ENCODE measurements at places on chromosomes 1 and 21.

- DNase-seq = no peak
Observed at GRCh38 chr1:204904228-204904810, 33.7 kb downstream of the NFASC start.

GRCh38 chr1:87335175-87335884 is 6.7 kb downstream of the LMO4 start:
- DNase-seq = peak; percentile 80

DNA sequence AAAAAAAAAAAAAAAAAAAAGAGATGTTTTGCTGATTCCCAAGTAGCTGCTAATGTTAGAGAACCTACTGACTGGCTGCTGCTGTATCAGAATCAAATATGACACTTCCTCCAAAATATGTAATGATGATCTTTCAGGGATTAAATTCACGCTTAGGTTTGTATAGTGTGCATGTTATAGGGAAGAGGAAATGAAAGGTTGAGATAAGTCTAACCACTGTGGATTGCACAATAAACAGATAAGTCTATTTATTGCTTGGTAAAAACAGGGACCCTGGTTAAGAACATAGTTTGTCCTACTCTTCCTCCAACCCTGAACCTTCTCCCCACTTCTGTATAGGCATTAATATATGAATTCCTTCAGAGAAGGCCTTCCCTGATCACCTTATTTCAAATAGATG is 13.2 kb downstream of the RC3H1 start:
- DNase-seq = no peak

GRCh38 chr1:8525558-8526275 is 207.8 kb downstream of the SLC45A1 start:
- DNase-seq = peak; percentile 94

GRCh38 chr21:19120591-19120990 is 717.0 kb upstream of the TMPRSS15 start:
- no peak for DNase-seq

DNA sequence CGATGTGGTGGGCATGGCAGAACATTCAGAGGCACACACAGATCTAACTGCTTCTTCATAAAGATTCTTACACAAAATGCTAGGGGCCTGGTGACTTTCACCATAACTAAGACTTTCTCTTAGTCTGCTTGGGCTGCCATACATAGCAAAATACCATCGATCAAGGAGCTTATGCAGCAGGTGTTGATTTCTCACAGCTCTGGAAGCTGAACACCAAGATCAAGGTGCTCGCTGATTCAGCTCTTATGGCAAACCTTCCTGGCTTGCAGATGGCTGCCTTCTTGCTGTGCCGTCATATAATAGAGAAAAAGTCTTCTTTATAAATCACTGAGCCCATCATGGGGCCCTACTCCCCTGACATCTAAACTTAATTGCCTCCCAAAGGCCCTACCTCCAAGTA is 487.3 kb downstream of the AJAP1 start:
- no peak for DNase-seq

DNA sequence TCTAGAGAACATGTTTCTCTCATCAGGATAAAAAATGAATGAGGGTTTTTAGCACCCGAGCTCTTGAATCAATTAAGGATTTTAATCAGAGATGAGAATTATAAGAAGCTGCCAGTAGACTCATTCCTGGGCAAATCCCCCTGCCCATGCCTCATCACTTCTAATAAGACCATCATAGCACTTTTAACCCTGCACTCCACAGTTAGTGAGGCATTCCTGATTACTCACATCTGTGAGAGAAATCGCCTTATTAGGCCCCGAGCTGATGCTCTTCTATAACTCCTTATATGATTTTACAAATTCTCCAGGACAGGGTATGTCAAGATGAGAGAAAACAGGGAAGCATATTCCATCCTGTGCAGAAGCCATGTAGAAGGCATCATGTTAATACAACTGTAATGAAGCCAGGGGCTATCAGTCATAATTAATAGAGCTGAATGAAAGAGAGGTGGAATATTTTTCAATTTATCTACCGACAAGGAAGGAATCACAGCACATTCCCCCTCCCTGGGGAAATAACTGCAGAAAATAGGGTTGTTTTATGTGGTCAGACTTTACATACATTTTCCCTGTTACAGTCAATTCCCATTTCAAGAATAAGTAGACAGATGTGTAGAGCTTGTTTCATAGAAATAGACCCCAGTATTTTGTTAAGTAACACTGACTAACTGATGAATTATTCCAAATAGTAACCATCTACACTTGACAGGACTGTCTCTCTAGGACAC is 272.7 kb downstream of the HHIPL2 start:
- DNase-seq = no peak

DNA sequence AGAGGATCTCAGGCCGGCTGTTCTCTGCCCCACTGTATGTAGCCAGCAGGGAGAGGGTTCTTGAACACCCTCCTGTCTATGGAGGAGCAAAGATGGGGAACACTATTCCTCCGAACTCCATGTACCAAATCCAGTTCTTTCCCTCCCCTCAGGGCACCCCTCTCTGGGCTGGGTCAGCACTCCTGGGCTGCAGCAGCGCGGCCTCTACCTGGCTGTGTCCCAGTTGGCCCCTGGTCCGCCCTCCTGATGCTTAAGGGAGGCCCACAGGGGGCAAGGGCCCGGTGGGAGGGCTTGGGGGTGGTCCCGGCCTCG is 471 bp upstream of the ADPRS start:
- DNase-seq = no peak

GRCh38 chr1:28154078-28154594 is 22.4 kb downstream of the PTAFR start:
- DNase-seq = no peak

- DNase-seq = no peak
Observed at GRCh38 chr1:82145656-82146055, 344.9 kb downstream of the ADGRL2 start.

- DNase-seq = no peak
Observed at GRCh38 chr1:2472109-2472508, 4.0 kb upstream of the PLCH2 start.

GRCh38 chr1:113253187-113253586 is 137.1 kb upstream of the MAGI3 start:
- DNase-seq = no peak

GRCh38 chr1:26745191-26745590 is 42.6 kb upstream of the PIGV start:
- peak; percentile 69 for DNase-seq

GRCh38 chr1:180585994-180586359 is 27.2 kb downstream of the OVAAL start:
- no peak for DNase-seq

DNA sequence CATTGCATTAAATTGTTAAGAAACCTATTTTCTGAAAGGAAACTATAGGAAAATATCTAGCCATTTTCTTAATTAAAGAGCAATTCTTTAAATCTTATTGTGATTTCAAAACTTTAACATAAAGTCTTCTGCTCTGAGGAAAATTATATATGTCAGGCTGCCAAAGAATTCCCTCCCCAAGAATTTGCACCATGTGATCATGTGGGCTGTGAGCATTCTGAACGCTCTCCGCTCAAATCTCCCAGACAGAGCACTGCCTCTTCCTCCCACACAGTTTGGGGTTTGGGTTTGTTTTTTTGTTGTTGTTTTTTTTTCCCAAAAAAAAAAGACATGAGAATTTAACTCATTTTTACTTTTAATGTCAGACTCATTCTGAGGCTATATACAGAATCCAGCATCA is 155.9 kb upstream of the PALMD start:
- DNase-seq = peak; percentile 36

DNA sequence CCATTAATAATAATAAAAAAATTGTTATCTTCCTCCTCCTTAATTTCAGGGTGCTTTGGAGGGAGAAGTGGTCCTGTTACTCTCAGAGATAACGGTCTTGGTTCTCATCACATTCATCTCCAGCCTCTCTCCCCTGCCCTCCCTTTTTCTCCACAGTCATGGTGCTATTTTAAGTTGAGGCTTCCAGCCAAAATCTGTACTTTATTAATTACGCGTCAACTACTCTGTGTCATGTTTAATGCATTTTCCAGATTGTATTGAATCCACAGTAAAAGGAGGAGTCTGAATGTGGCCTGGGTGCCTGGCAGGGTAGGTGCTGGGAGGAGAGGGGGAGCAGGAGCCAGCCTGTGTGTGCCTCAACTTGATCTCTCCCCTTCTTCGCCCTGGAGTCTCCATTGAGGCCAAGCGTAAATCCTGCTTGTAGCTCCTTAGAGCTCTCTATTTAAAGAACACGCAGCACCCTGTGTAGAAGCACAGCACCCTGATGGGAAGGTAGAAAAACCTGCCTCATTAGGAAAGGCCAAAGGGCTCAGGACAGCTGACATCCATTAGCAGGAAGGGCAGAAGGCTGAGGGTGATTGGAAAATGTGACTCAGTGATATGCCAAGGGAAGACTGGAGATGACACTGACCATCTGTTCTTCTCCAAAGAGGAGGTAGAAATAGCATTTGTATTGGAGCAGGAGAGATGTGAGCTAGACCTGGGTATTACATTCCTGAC is 82.4 kb downstream of the PLXNA2 start:
- peak; percentile 85 for DNase-seq

DNA sequence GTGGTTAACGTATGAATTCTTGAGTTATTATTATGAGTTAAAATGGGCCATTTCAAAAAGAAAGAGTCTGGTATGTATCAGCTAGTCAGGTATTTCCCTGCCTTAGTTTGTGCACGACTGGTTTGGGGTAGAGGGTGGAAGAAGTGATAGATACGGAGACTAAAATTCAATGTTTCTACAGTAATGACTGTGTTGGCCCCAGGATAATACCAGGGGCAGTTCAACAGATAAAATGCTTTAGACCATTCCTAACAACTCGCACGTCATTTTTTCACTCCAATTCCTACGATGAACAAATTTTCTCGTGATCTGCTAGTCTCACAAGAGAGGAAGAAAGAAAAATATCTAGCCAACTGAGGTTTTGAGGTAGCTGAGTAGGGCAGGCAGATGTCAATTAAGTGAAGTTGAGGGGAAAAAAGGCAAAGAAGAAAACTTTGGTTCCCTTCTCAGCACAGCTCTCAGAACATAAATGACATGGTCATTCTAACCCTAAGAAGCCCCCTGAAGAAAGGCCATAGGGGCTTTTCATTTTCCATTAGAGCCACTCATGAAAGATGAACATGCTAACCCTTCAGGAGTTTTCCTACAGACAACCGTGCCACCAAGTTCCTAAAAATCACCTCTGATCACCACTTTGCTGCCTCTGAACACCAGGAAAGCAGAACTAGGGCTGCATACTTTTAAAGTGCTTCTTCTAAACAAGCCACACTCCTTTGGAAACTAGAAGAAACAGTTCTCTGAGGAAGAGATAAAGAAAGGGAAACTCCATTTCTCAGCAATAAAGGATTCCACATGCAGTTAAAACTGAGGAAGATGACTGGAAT is 5.6 kb downstream of the MCOLN2 start:
- DNase-seq = no peak

- DNase-seq = peak; percentile 56
Observed at GRCh38 chr1:27600498-27601175, 3.3 kb downstream of the AHDC1 start.

All from astrocyte of the hippocampus (primary cell).